ENCODE measurements at places on chromosomes 3 and 15.

DNA sequence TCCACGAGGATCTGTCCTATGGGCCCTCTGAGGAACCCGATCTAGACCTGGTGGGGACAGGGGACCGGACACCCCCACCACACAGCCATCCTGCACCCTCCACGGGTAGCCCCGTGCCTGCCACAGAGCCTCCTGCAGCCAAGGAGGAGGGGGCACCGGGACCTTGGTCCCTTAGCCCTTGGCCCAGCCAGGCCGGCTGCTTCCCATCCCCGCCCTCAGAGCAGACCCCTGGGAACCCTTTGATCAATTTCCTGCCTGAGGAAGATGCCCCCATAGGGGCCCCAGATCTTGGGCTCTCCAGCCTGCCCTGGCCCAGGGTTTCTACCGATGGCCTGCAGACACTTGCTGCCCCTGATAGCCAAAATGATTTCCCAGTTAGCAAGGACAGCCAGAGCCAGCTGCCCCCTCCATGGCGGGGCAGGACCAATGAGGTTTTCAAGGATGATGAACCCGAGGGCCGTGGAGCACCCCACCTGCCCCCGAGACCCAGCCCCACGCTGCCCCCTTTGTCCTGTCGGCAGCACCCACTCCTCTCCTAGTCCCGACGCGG lies 91.5 kb downstream of the TBC1D2B start:
- DNase-seq = no peak

DNA sequence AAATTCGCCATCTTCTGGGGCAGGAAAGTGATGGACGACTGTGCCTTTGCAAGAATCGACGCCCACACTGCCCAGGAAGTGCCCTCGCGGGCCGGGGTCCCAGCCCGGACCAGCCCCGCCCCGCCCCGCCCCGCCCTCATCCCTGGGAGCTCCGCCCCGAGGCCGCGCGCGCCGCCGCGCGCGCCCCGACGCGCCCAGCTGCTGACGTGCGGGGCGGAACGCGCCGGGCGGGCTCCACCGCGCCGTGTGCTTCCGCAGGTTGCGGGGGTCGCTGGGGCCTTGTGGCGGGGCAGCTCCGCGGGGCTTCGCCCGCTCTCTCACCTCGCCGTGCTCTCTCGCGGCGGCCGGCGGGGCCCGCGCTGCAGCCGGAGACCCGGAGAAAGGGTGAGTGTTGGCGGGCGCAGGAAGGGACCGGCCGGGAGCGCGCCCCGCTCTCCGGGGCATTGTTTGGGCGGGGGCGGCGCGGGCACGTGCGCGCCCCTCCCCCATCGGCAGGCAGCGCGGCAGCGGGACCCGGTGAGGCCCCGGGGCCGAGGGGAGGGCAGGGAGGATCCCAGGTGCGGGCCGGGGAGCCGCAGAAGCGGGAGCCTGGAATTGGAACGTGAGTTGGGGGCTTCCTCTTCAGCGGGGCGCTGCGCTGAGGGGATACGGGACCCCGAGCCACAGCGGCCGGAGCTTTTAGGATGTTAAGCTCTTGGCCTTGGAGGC lies at the start of gene YEATS2:
Gene YEATS2, plus strand, starts transcription at position 188 of the 708 bp plus-strand sequence. CDS start 17,366 bp downstream, outside the sequence.
- DNase-seq = peak; percentile 84

- peak; percentile 83 for DNase-seq
These were observed 79.5 kb upstream of the UMPS start for GRCh38 chr3:124650798-124651197.

DNA sequence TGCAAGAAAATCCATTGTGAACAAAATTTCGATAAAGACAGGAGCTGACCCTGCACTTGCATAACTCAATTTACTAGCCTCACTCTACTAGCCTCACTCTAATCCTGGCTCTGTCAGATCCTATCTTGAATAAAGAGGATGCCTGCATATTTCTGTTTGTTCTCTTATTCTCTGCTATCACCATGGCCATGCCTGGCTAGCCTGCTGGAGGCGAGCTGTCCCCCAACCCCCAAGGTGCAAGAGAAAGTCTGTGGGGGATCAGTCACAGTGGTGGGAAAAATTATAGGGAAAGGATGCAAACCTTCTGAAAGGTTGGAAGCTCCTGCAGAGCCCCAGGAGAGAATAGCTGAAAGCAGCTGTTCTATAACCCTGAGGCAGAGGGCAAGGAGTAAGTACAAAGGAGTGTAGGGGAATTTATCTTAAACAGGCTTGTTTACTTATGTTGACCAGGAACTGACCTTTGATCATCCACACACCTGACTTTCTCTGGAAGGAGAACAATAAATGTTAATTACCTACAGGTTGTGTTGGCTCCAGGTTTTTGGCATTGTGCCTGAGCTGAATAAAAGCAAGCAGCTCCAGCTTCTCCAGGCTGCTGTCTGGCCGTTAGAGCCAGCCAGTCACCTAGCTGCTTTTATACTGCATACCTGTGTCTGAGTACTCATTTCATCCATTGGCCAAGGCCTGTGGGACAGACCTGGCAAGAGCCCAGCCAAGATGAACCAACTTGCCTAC lies 137.7 kb upstream of the RASGRP1 start:
- DNase-seq = no peak

DNA sequence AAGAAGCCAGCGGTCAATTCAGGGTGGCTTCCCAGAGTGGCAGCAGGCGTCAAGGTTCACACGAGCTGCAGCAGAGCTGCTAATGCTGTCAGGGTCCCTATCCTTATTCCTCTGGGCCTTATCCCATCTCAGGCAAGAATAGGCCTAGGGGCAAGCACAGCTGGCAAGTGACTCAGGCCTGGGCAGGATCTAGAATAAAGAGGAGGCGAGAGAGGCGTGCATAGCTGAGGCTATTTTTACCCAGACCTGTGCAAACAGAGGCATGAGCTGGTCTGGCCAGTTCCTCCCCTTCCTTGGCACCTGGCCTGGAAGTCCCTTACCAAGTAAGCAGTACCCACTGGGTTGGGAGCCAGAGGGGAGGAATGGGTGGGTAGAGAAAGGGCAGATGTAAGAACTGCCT lies 12.2 kb upstream of the VIPR1 start:
- peak; percentile 89 for DNase-seq

- no peak for DNase-seq
These were observed 13.1 kb upstream of the TFG start for GRCh38 chr3:100696161-100696560.

GRCh38 chr3:55923626-55924025 lies 436.5 kb upstream of the WNT5A start:
- DNase-seq = no peak

DNA sequence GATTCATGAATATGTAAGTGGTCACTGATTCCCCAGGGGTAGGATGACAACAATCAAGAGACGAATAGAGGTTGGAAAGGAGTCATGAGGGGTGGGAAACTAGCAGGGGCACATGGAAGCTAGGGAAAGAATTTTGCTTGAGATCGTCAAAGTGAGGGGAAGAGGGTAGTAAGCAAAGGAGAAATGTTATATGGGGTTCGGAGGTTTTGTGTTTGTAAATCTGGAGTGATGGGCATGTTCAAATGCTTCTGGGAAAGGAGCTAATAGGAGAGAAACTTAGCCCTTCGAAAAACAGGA lies 7.9 kb downstream of the RPL14 start:
- no peak for DNase-seq

- no peak for DNase-seq
These were observed 6.9 kb downstream of the ADAMTS7 start for GRCh38 chr15:78804391-78804792.

DNA sequence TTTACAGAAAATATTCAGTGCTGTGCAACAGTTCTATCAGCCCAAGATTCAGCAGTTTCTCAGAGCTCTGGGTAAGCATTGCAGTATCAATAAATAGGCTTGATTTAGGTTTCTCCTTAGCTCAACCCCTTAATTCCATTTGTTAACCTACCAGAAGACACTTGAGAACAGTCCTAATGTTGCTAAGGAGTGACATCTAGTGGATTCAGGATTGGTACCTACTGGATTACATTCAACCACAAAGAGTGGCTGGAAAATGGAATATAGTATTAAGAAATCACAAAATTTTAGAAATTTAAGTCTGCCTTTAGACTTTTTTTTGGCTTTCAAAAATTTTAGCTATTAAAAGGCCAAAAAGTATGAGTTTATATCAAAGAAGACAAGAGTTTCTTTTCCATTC lies 34.7 kb downstream of the POLG start:
- no peak for DNase-seq

- no peak for DNase-seq
These were observed 29.6 kb upstream of the EHHADH start for GRCh38 chr3:185283374-185283935.

DNA sequence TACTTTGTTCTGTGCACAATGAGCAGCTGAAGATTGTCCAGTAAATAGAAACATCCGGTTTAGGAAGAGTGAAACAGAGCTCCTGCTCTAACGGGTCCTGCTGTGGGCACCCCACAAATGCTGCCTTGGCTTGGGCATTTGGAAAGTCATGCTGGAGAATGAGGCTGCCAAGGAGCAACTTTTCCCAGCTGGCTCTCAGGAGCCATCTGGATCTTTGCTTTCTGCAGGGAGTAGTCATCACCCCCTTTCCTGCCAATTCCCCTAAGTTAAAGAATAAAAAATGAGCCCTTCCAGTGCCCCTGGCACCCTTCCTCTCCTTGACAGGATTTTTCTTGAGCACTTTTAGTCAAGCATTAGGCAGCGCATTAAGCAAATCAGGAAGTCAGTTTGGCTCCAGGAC lies 90.0 kb downstream of the FAM43A start:
- DNase-seq = no peak

- no peak for DNase-seq
These were observed 48.7 kb upstream of the NR2E3 start for GRCh38 chr15:71761649-71762048.

- DNase-seq = peak; percentile 24
These were observed 217.5 kb downstream of the CHL1 start for GRCh38 chr3:414063-414462.
